Skin of body (tissue), 3 donors: ENCODE measurements at places on chromosomes 5 and 9.

- DNase-seq, result peak; percentile 52
These were observed 143.1 kb downstream of the ELAVL2 start for GRCh38 chr9:23682891-23683431.

- DNase-seq, result no peak
These were observed 95.9 kb downstream of the HRH2 start for GRCh38 chr5:175753536-175754402.

DNA sequence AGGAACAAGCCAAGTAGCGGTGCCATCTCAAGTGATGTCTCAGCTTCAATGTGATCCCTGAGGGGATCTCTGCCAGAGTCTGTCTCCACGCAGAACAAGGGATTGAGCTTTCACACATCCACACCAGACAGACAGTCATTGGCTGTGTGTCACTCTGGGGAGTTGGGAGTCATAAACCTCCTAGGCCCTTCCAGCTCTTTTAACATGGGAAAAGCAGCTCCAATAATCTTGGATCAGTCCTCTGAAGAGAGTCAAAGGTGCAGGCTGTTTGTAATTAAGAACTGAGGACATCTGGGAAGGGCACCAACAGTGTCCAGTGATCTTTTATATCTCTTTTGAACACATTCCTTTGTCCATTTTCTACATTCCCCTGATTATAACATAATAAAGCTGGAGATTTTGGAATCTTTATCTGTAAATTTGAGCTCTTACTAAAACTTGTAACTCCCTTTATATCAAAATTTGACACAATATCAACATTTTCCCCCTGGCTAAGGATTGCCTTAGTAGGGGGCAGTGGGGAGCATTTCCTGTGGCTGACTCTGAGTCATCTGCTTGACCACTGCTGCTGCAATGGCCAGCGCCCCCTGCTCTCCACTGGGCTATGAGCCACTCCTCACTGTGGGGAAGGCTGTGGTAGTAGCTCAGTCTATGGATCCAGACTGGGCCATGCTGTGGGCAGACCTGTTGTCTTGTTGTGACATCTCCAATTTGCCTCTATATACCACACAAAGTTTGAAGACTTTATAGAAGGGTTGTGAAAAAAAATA lies 284.4 kb downstream of the OSTF1 start:
- DNase-seq, result no peak

DNA sequence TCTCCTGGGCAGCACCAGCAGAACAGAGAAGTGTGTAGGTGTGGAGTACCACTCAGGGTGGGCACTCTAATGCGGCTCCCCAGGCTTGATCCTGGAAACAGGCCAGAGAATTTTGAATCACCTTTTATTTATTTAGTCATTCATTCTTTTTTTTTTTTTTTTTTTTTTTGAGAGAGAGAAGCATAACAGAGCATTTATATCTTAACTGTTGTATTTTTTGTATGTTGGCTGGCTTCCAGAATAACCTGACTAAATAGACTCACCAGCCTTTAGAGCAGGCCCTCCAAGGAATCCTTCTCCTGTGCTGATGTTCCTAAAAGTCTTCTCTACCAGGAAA lies 153.4 kb downstream of the PIK3R1 start:
- no peak for DNase-seq

DNA sequence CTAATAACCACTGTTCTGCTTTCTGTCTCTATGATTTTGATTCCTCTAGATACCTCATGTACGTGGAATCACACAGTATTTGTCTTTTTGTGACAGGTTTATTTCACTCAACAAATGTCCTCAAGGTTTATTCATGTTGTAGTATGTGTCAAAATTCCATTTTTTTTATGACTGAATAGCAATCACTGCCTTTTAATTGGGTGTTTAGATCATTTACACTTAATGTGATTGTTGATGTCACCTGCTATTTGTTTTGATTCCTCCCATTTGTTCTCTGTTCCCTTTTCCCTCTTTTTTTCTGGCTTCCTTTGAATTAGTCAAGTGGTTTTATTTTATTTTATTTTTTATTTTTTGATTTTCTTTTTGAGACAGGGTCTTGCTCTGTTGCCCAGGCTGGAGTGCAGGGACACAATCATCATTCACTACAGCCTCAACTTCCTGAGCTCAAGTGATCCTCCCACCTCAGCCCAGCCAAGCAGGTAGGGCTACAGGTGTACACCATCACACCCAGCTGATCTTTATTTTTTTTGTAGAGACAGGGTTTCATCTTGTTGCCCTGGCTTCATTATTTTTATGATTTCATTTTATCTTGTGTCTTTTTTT lies 41.6 kb downstream of the LHX3 start:
- DNase-seq, result no peak

GRCh38 chr9:132697230-132697629 lies 27.0 kb downstream of the GTF3C4 start:
- DNase-seq, result no peak

GRCh38 chr5:86880785-86881492 lies 263.2 kb downstream of the COX7C start:
- DNase-seq, result peak; percentile 41

- no peak for DNase-seq
These were observed 250.6 kb downstream of the ARRDC3 start for GRCh38 chr5:91132550-91132949.
